ENCODE measurements at places on chromosomes 5 and 9.

- no peak for DNase-seq
These were observed 2.1 kb upstream of the NDST1 start for GRCh38 chr5:150505816-150506215.

- no peak for DNase-seq
These were observed 62.6 kb upstream of the ECM2 start for GRCh38 chr9:92598382-92598781.

- DNase-seq = no peak
These were observed 7.2 kb upstream of the ABLIM3 start for GRCh38 chr5:149133795-149134777.

GRCh38 chr5:35266276-35266675 is 36.0 kb upstream of the PRLR start:
- no peak for DNase-seq

- no peak for DNase-seq
These were observed 580.5 kb downstream of the TLE1 start for GRCh38 chr9:81108821-81109220.

GRCh38 chr9:115373710-115374045 is 255.7 kb upstream of the TNC start:
- DNase-seq = no peak

- no peak for DNase-seq
These were observed 179.4 kb upstream of the SPEF2 start for GRCh38 chr5:35438288-35438687.

GRCh38 chr5:16061163-16061562 is 118.4 kb downstream of the MARCHF11 start:
- no peak for DNase-seq

- DNase-seq = no peak
These were observed 2.9 kb downstream of the CDKN2A start for GRCh38 chr9:21991072-21991959.

GRCh38 chr5:81212211-81212751 is 20.8 kb upstream of the CKMT2 start:
- no peak for DNase-seq

- DNase-seq = no peak
These were observed 202.6 kb downstream of the PIK3R1 start for GRCh38 chr5:68418201-68418600.

GRCh38 chr5:150175536-150175935 is 9.0 kb downstream of the CDX1 start:
- DNase-seq = peak; percentile 82

DNA sequence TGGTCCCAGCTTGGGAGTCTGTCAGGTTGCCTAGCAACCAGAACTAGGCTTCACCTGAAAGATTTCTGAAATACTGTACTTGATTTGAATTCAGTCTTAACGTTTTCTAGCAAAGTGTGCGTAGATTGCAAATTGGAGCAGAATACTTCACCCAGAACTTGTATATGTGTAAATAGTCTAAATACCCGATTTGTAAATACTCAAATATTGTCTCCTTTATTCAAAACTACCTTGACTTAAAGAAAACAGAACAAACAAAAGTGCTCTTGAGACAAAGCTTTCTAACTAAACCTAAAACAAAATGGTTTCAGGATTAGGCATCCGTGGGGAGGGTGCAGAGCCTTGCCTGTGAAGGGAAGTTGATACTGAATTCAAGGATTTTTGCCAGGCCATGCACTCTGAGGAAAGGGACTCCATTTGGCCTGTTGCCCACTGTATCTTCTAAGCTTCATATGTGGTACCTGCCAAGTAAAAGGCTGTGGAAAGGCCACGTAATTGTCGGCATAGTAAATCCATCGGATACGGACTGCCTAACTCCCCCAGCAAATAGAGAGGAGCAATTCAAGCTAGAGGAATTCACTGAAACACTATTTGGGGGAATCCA is 744 bp upstream of the HMGCS1 start:
- DNase-seq = peak; percentile 28

DNA sequence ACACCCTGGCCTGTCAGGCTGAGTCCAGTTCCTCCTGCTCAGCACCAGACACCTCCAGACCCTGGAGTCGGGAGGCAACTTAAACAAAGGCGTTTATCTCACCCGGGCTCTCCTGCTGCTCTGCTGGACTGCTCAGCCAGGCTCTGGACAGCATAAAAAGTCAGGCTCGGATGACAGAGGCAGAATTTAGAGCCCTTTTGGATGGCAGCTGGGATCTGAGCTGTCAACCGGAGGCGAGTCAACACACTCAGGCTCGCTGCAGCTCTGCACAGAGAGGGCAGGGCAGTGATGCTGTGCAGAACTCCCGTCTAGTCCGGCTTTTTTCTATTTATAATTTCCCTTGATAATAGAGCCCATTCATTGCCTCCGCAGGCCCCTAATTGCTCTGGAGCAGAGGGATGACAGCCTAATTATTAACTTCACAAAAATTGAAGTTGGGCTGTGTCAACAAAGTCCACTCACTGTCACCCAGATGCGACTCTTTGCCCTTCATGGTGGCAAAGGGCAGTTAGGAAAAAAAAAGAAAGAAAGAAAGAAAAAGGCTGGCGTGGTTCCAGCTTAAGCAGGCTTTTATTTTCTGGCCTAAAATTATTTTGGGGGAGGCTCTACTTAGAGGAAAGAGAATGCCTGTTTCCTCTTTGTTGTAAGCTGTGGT is 37.6 kb downstream of the STC2 start:
- DNase-seq = no peak

GRCh38 chr9:4559261-4560182 is 69.3 kb downstream of the SLC1A1 start:
- no peak for DNase-seq

- DNase-seq = no peak
These were observed 30.1 kb downstream of the NDUFS6 start for GRCh38 chr5:1831257-1831656.

DNA sequence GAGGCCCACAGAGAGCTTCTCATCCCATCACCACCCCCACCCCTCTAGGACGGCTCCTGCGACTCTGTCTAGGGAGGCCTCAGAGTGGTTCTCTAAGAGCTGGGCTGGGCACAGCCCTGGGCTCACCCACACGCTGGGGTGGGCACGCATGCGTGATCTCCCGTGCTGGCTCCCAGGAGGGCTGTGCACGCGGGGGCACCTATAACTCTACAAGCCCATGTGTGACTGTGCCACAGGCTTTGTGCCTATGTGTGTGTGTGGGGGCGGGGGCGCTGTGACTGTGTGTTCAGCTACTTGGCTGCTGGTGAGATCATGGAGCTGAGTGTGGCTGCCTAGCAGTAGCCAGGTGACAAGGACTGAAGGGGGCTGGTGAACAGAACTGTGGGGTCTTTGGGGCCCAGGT is 32.2 kb downstream of the NDUFA8 start:
- no peak for DNase-seq

DNA sequence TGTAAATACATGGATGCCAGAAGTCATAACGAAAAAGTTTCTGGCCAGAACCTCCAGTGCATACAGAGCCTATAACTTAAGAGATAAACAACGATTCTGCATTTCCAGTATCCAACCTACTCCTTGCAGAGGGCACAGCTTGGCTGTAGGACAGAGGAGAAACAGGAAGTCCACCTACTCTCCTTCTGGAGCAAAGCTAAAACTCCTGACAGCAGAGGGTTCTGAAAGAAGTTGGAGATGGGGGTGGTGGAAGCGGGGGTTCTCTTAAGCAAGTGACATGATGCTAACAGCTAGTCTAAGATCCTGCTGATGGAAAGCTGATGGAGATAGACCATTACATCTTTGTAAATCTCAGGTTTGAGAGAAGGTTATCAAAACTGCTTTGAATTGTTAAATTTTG is 35.5 kb upstream of the CTNNAL1 start:
- no peak for DNase-seq

DNA sequence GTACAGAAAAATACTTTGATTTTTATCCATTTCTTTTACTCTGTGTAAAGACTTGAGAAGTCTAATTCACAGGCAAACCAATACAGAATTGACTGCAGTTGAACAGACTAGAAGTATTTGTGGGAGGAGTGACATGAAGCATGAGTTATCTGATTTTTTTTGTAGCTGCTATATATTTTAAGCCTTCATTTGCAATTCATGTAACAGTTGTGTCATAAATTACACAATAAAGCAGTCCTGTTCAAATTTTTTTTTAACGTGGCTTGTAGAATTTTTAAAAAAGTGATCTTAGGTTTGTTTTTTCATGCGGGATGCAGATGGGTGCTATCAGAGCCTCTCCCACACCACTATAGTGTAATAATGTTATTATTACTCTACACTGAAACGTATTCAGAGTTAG is 2.9 kb upstream of the MAML1 start:
- no peak for DNase-seq

- no peak for DNase-seq
These were observed 1.4 kb upstream of the KDM3B start for GRCh38 chr5:138351056-138351455.

DNA sequence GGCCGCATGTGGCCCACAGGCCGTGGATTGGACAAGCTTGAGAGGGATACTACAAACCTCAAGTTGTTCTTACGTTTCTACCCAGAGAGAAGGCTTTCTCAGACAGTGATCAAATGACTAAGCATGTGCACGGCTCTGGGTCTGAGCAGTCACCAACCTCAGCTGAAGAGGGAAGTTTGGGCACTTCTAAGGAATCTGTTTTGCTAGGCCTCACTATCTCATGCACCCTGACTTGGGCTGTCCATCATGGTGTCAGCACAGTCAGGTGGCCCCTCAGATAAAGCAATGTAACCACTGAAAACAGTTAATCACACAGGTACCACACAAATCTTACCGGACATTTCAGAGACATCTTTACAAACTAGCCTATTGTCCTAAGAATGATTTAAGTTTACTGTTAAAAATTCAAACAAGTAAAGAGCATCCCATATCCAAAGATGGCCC is 24.6 kb downstream of the CSF2 start:
- DNase-seq = no peak

DNA sequence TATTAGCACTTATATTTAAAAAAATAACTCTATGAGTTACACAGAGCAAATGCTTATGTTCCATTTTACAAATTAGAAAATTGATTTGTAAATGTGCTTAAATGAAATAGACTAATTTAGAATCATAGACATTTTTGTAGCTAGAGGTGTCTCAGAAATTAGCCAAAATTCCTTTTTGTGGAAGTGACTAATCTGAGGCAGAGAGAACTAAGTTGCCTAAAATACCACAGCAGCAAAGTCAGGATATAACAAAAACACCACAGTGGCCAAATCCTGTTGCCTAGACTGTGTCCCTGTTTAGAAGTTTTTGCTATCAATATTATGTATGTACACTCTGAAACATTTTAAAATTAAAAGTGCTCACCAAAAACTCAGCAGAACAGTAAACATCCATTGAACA is 18.7 kb downstream of the ADAMTSL1 start:
- no peak for DNase-seq

- DNase-seq = no peak
These were observed 299.4 kb downstream of the ICE1 start for GRCh38 chr5:5721881-5722280.

DNA sequence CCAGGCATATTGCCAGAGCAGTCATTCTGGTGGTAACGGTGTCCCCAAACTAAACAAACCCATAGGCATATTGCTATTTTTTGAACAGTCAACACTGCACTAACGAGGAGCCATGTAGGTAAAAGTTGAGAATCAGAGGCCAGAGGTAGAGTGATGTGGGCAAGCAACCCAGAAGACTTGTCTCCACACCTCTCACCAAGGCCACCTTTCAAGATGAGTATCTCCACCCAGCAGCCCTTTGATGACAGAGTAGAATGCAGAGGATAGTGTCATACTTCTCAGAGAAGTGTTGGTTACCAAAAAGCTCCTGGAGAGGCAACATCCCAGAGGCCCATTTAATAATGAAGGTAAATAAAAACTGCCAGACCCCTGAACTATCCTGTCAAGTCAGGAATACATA is 63.9 kb downstream of the FCHO2 start:
- DNase-seq = no peak

GRCh38 chr5:36502608-36503007 is 103.8 kb upstream of the SLC1A3 start:
- DNase-seq = no peak

GRCh38 chr5:35665096-35665495 is 47.4 kb downstream of the SPEF2 start:
- DNase-seq = no peak

DNA sequence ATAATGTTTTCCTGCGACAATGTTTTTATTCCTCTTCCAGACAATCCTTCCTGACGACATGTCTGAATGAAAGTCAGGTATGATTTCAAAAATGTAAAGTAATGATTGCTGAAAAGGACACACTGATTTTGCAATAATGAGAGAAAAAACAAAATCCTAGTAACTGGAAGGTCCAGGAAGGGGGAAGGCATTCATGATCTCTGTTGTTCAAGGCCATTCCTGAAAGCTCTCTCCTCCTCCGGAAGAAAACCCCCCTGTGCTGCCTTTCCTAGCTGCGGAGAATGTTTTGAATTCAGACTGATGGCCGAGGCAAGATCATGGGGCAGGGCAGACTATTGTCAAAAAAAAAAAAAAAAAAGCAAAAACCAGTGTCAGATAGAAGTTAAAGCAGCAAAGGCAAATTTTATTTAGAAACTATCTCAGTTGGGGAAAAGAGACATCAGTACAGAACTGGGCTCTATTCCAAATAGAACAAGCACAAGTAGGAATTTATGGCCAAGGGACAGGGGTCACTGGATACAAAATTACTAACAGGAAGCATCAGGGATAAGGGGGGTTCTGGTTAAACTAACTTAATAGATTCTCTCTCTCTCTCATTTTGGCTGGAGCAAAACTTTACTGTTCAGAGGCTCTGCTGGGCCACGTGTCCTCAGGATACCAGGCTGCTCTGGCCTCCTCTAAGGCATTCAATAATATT is 36.5 kb upstream of the CTSV start:
- no peak for DNase-seq

- no peak for DNase-seq
These were observed 207.6 kb downstream of the FBXL17 start for GRCh38 chr5:108174286-108174685.

DNA sequence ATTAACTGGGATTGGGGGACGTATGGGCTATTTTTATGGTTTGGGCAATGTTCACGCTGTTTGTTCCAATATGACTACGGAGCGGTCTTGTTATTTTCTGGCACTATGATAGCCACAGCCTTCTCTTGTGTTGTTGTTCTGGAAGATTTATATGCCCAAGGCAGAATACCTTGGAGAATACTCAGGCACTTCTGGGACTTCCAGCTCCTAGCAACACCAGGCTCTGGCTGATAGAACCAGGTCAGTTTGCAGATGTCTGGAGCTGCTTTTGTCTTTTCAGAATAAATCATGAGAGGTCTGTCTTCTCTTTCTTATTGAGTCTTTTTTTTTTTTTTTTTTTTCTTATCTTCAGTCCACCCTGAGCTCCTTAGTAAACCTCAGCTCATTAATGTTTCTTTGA is 262.5 kb downstream of the MED10 start:
- DNase-seq = no peak

GRCh38 chr9:93422977-93423616 is 28.4 kb upstream of the FAM120A start:
- DNase-seq = no peak

DNA sequence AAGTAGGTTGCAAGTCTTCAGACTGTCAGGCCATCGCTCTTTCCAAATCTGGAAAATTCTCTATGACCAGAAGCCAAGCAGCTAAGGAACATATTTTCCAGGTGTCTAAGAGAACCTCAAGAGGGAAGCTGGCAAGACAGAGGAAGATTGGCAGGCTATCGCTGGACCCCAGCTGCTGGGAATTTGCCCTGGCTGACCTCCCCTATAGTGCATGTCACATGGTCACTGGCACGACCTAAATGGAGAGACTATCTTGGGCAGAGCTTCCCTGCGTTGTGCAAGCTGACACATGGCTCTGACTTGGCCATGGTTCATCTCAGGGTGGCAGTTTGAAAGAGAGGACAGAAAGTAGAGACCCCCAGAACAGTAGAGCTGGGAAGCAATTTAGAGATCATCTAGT is 104.9 kb upstream of the ZNF618 start:
- no peak for DNase-seq

Measured in H9 (cell line).